ENCODE measurements at places on chromosomes 4 and X.

DNA sequence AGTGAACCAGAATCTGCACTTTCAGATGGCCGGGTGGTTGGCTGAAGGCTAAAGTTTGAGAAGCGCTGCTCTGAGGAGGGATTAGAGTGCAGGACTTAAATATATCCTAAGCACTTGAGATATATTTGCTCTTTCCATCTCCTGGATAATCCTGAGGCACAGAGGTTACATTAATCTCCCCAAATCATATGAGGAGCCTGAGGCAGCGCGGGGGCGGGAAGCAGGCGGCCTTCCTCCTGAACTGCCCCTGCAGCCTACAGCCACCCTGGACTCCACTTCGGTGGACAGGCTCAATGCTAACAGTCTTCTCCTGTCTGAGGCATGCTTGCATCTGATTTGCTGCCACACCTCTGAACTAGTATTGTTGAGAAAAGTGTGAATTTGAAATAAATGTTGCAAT lies 72.5 kb downstream of the AFAP1 start:
- no peak overlapping the region for H3K4me3 ChIP-seq
- H3K27ac ChIP-seq = no peak overlapping the region
- DNase-seq = no peak
- H3K27me3 ChIP-seq = no peaks in the 10 kb centered on the region
- no peaks in the 10 kb centered on the region for H3K36me3 ChIP-seq

- no peaks in the 10 kb centered on the region for H3K36me3 ChIP-seq
- H3K27me3 ChIP-seq = no peaks in the 10 kb centered on the region
- no peak for DNase-seq
- no peak overlapping the region for H3K27ac ChIP-seq
- no peaks in the 10 kb centered on the region for H3K4me1 ChIP-seq
Measured at GRCh38 chr4:33882246-33882990, 2361.9 kb downstream of the ARAP2 start.

DNA sequence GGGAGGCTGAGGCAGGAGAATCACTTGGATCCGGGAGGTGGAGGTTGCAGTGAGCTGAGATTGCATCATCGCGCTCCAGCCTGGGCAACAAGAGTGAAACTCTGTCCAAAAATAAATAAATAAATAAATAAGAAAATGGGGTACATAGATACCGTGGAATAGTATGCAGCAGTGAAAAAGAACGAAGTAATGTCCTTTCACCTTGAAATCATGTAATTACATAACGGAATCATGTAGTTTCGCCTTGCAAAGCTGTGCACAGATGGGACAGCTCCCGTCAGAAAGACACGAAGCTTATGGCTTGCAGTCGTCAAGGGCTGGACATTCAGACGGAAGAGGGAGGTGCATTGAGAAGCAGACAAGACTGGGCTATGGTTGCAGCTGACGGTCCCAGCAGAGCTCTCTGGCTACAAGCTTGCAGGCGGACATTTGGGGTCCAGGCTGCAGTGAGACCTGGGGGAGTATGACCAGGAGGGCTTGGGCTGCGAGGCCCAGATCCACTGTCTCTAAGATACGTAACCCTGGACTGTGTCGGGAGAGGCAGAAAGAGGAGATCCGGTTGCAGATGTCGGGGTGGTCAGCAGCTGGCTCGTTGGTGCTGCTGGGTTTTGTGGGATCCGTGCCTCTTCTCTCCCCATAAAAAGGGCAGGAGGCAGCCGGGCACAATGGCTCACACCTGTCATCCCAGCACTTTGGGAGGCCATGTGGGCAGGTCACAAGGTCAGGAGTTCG lies 6.2 kb upstream of the P2RY8 start:
- H3K4me3 ChIP-seq = no peak overlapping the region
- peaks cover 2% of the 10 kb centered on the region for H3K4me1 ChIP-seq
- no peaks in the 10 kb centered on the region for H3K36me3 ChIP-seq

- no peak overlapping the region for H3K4me3 ChIP-seq
- H3K36me3 ChIP-seq = no peaks in the 10 kb centered on the region
- no peaks in the 10 kb centered on the region for H3K4me1 ChIP-seq
- DNase-seq = no peak
- no peak overlapping the region for H3K27ac ChIP-seq
Measured at GRCh38 chrX:29229802-29230201, 642.6 kb downstream of the IL1RAPL1 start.

DNA sequence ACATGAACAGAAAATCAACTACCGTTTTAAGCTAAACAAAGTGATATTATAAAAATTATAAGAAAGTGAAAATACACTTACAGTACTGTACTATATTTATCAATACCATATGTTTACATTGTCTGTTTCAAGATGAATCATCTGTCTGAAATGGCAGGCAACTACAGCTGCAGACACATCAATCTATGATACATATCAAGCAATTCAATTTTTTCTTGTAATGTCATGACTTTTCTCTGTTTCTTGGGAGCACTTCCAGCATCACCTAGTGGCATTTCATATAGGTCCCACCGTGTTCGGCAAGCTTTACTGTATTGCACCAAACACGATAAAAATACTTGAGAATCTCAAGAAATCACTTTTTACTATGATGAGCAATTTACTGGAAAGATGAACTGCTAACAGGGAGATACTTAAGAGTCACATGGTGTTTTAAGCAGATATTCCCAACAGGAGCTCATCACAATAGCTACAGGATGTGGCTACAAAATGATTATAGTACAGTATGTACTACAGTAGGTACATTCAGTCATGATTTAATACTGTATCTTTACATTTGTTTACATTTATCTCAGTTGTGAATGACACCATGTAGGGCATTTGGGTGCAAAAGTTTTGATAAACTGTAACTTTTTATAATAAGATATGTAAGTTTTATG lies 207.4 kb downstream of the ADAM29 start:
- no peaks in the 10 kb centered on the region for H3K27me3 ChIP-seq
- H3K27ac ChIP-seq = no peak overlapping the region
- H3K36me3 ChIP-seq = no peaks in the 10 kb centered on the region
- no peak overlapping the region for H3K4me3 ChIP-seq

- DNase-seq = no peak
- no peaks in the 10 kb centered on the region for H3K4me1 ChIP-seq
- H3K27me3 ChIP-seq = no peaks in the 10 kb centered on the region
- no peak overlapping the region for H3K4me3 ChIP-seq
Measured at GRCh38 chr4:149741186-149741831, 74.3 kb downstream of the IQCM start.

DNA sequence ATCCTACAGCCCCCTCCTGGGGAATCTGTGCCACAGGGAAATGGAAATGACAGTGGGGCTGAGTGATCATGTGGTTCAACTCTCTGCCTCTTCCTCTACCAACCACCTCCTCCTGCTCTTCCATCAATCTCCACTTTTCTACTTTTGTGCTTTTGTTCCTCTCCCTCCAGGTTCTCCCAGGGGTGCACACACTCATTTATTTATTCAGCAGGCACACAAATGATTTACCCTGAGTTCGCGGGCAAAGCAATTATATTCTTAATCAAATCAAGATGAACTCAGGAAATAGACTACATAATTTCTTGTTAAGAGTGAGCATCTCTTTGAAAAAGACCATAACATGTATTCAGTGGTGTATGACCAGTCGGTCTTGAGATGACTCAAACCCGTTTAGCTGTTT lies 69.2 kb downstream of the VCX3A start:
- no peaks in the 10 kb centered on the region for H3K4me1 ChIP-seq
- H3K4me3 ChIP-seq = no peak overlapping the region
- no peak overlapping the region for H3K27ac ChIP-seq
- H3K36me3 ChIP-seq = no peaks in the 10 kb centered on the region
- no peak for DNase-seq
